Pancreas (tissue), 10 donors: ENCODE measurements at places on chromosomes 4 and X. TPM values are rescaled to one million over a fixed set of nuclear protein-coding genes. Genes with fewer than 3 reads are reported as not detected.

PPEF2 gene
- total RNA-seq, result not detected

DNA sequence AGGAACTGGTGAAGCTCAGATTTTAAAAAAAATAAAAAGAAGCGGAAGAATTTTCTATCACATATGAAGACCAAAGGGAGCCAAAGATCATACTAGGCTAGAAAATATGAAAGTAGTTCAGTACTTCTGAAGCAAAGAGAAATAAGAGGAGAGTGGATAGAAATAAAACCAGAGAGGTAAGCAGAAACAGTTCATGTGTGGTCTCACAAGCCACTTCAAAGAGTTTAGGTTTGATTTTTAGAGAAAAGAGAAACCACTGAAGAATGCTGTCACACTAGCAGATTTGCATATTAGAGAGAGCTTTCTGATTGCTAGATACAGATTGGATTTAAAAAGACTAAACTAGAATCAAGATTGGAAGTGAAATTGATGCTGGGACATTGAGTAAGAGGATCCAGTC, 51.7 kb downstream of the GABRA3 start:
- no peaks in the 10 kb centered on the region for H3K27me3 ChIP-seq
- H3K36me3 ChIP-seq, result no peaks in the 10 kb centered on the region
- H3K27ac ChIP-seq, result no peak overlapping the region
- H3K4me3 ChIP-seq, result no peak overlapping the region
- H3K4me1 ChIP-seq, result no peaks in the 10 kb centered on the region

NHS gene
- 0.32 TPM for total RNA-seq

- H3K36me3 ChIP-seq, result no peaks in the 10 kb centered on the region
- H3K27ac ChIP-seq, result no peak overlapping the region
- no peak overlapping the region for H3K4me3 ChIP-seq
- DNase-seq, result no peak
- no peaks in the 10 kb centered on the region for H3K27me3 ChIP-seq
- H3K4me1 ChIP-seq, result no peaks in the 10 kb centered on the region
Measured at GRCh38 chr4:166045457-166045856, 172.4 kb downstream of the TLL1 start.

PABPC1L2B gene
- total RNA-seq, result not detected

YY2 gene
- total RNA-seq, result 0.79 TPM

JAKMIP1 gene
- total RNA-seq, result 0.47 TPM

DNA sequence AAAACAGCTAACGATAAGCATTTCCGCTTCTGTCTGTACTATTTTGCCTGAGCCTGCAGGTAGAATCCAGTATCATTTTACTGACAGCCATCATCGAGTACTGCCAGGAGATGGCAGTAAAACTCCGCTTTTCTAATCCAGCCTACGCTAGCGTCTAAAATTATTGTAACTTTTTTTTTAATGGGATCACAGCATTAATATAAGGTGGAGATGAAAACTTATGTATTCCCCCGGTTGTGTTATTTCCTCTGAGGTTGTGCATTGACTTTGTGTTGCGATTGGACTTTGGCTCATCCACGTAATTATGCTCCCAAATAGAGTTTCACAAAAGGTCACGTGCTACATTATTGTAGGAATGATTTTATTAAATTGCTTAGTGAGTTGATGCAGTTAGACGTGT, 248.1 kb downstream of the C4orf33 start:
- no peaks in the 10 kb centered on the region for H3K4me1 ChIP-seq
- H3K27me3 ChIP-seq, result no peaks in the 10 kb centered on the region
- no peak overlapping the region for H3K27ac ChIP-seq
- no peak overlapping the region for H3K4me3 ChIP-seq
- DNase-seq, result no peak

F11 gene
- 26.3 TPM for total RNA-seq

DNA sequence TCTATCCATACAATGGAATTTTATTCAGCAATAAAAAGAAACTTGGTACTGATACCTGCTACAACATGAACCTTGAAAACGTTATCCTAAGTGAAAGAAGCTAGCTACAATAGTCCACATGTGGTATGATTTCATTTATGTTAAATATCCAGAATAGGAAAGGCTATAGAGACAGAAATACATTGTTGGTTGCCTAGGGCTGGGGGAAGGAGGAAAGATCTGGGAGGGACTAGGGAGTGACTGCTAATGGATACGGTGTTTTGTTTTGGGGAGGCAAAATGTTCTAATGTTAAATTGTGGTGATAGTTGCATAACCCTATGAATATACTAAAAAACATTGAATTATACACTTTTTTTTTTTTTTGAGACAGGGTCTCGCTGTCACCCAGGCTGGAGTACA, 141.1 kb upstream of the ARX start:
- H3K27me3 ChIP-seq, result no peaks in the 10 kb centered on the region
- no peak overlapping the region for H3K4me3 ChIP-seq
- no peak overlapping the region for H3K27ac ChIP-seq
- no peaks in the 10 kb centered on the region for H3K4me1 ChIP-seq

CFAP47 gene
- total RNA-seq, result not detected

- no peak overlapping the region for H3K4me3 ChIP-seq
- no peak overlapping the region for H3K27ac ChIP-seq
- H3K36me3 ChIP-seq, result no peaks in the 10 kb centered on the region
- no peaks in the 10 kb centered on the region for H3K27me3 ChIP-seq
- H3K4me1 ChIP-seq, result no peaks in the 10 kb centered on the region
- DNase-seq, result no peak
Measured at GRCh38 chr4:127868196-127868595, 12.5 kb upstream of the PLK4 start.

DNA sequence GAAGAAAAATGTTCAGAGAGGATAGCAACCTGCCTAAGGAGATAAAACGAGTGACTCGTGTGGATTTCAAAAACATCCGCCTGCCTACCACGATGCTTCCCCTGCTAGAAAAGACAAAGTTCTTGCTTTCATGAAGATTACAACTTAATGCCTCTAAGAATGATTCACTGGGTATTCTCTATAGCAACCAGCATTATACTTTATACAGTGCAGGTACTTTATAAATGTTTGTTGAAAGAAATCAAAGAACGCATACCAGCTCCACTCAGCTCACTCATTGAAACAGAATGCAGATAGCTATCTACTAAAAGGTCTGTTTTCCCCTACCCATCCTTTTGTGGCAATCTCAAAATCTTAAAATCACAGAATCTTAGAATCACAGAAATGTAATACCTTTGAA, 33.7 kb downstream of the GASK1B start:
- H3K4me1 ChIP-seq, result no peaks in the 10 kb centered on the region
- no peaks in the 10 kb centered on the region for H3K27me3 ChIP-seq
- no peaks in the 10 kb centered on the region for H3K36me3 ChIP-seq

GRCh38 chrX:110145311-110145710, 142.4 kb downstream of the TMEM164 start:
- H3K36me3 ChIP-seq, result no peaks in the 10 kb centered on the region
- no peak overlapping the region for H3K4me3 ChIP-seq
- H3K27ac ChIP-seq, result no peak overlapping the region
- no peaks in the 10 kb centered on the region for H3K4me1 ChIP-seq
- no peak for DNase-seq
- no peaks in the 10 kb centered on the region for H3K27me3 ChIP-seq

- no peaks in the 10 kb centered on the region for H3K27me3 ChIP-seq
- no peak overlapping the region for H3K27ac ChIP-seq
- no peaks in the 10 kb centered on the region for H3K4me1 ChIP-seq
- DNase-seq, result no peak
- H3K36me3 ChIP-seq, result no peaks in the 10 kb centered on the region
Measured at GRCh38 chr4:142778900-142779299, 67.2 kb downstream of the INPP4B start.

GRCh38 chr4:53196882-53197771, 168.7 kb downstream of the SCFD2 start:
- no peaks in the 10 kb centered on the region for H3K4me1 ChIP-seq
- no peaks in the 10 kb centered on the region for H3K36me3 ChIP-seq
- DNase-seq, result no peak

SASH3 gene
- total RNA-seq, result 8.5 TPM

PALLD gene
- 14.2 TPM for total RNA-seq

BMX gene
- 0.64 TPM for total RNA-seq

- no peaks in the 10 kb centered on the region for H3K27me3 ChIP-seq
- no peak for DNase-seq
- H3K4me1 ChIP-seq, result no peaks in the 10 kb centered on the region
- no peak overlapping the region for H3K4me3 ChIP-seq
- no peak overlapping the region for H3K27ac ChIP-seq
Measured at GRCh38 chr4:86523333-86523732, 70.8 kb upstream of the PTPN13 start.

DNA sequence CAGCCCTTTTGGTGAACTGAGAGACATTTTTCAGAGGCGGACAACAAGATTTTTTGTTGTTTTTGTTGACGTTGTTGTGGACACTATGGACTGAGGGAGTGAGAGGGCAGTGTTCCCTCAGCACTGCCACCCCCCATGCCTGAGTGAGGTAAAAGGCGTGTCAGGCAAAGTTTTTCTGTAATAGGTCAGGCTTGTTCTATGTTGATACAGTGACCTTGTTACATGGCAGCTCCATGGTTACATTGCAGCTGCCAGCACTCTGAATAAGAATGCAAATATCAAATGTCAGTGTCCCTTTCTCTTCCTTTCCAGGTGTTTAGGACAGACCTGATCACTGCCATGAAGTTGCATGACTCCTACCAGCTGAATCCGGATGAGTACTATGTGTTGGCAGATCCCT, 36.6 kb downstream of the JADE1 start:
- H3K36me3 ChIP-seq, result peaks cover 10% of the 10 kb centered on the region
- peak; percentile 68 for DNase-seq

DNA sequence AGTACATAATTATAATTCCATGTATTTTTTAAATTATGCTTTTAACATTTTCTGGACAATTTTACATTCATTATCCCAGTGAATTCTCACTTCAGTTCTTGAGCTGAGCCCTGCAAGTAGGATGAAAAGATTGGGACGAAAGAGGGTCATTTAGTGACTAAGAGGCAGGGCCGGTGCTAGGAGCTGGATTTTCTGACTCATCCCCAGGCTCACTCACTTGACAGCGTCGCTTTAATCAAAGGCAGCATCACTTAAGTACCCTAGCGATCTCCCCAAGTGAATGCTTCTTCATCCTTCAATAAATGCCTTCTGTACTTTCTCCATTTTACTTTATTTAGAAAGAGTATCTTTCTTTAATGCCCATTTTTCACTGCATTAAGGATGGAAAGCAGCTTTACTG, 263.6 kb downstream of the HS3ST1 start:
- no peaks in the 10 kb centered on the region for H3K36me3 ChIP-seq
- H3K27ac ChIP-seq, result no peak overlapping the region
- H3K4me3 ChIP-seq, result no peak overlapping the region
- H3K27me3 ChIP-seq, result no peaks in the 10 kb centered on the region
- no peaks in the 10 kb centered on the region for H3K4me1 ChIP-seq

GRCh38 chrX:50648156-50648555, 165.8 kb downstream of the SHROOM4 start:
- no peak overlapping the region for H3K27ac ChIP-seq
- H3K4me3 ChIP-seq, result no peak overlapping the region
- no peak for DNase-seq
- H3K4me1 ChIP-seq, result no peaks in the 10 kb centered on the region
- no peaks in the 10 kb centered on the region for H3K27me3 ChIP-seq

DNA sequence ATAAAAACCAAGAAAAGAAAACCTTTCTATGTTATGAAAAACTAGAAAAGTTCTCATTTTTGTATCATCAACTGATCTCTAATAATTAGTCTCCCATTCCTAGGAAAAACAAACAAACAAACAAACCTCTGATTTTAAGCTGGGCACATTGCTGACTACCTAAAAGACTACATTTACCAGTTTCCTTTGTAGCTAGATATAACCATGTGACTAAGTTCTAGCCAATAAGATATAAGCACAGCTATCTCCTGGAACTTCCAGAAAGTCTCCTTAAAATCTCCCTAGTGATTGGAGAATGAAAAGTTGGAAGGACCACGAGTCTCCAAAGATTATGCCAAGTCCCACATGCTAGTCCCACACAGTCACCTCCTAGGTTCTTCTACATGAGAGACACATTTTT, 108.9 kb downstream of the NR3C2 start:
- no peak overlapping the region for H3K27ac ChIP-seq
- H3K4me1 ChIP-seq, result no peaks in the 10 kb centered on the region
- H3K36me3 ChIP-seq, result no peaks in the 10 kb centered on the region

DNA sequence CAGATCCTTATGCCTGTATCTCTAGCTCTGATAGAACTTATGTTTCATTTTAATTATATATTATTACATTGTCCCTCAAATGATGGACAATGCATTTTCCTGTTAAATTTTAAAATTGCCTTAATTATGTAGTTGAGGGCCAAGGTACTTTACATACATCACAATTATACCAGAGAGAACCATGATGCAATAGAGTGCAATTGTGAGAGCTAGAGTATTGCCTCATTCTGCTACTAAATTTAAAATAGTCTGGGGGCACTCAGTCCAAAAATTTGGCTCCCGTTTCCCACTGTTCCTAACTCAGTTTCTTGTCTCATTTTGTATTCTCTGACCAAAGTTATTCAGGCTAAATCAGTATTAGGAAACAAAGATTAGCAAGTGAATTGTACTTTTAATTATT, 378.5 kb upstream of the ZFP42 start:
- H3K4me1 ChIP-seq, result no peaks in the 10 kb centered on the region
- no peaks in the 10 kb centered on the region for H3K27me3 ChIP-seq
- H3K36me3 ChIP-seq, result no peaks in the 10 kb centered on the region
- H3K4me3 ChIP-seq, result no peak overlapping the region

- H3K27ac ChIP-seq, result no peak overlapping the region
- no peak for DNase-seq
Measured at GRCh38 chrX:120281021-120281624, 30.1 kb downstream of the TMEM255A start.

GRCh38 chrX:38841750-38842149, 40.5 kb downstream of the MID1IP1 start:
- H3K27me3 ChIP-seq, result no peaks in the 10 kb centered on the region
- no peak overlapping the region for H3K27ac ChIP-seq
- no peak for DNase-seq
- no peaks in the 10 kb centered on the region for H3K36me3 ChIP-seq

DNA sequence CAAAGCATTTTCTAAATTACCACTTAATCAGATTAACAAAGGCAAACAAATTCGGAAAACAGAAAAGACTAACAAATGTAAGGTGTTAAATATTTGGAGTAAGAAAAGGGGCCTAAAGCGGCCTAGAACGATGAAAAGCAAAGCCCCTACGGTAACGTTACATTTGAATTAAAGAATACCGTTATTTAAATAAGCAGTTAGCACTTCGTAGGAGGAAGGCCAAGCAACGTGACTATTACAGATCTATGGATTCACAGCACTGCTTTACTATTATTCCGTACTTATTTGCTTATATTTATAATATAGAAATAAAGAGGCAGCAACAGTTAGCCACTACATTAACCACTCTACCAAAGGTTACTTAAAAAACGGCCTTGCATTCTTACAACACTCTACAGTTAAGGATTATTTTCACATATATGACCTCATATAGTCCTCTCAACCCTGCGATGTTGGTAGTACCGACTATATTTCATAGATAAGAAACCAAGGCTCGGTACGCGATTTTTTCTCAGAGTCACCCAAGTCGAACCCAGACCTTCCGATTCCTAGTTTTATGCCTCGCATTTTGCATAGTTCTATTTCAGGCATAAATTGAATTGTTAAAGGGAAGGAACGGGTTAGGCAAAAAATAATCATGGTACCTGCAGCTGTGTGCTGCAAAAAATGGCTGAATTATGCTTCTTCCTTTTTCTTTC, 2.9 kb downstream of the KLHL15 start:
- H3K4me3 ChIP-seq, result peak overlapping the region; percentile 60
- H3K27me3 ChIP-seq, result peaks cover 14% of the 10 kb centered on the region
- H3K27ac ChIP-seq, result peak overlapping the region; percentile 83
- H3K36me3 ChIP-seq, result no peaks in the 10 kb centered on the region
- H3K4me1 ChIP-seq, result peaks cover 7% of the 10 kb centered on the region
- DNase-seq, result no peak

GRCh38 chrX:43706786-43707370, 50.8 kb downstream of the MAOA start:
- peaks cover 17% of the 10 kb centered on the region for H3K27me3 ChIP-seq
- no peaks in the 10 kb centered on the region for H3K36me3 ChIP-seq
- DNase-seq, result no peak

PWWP3B gene
- 4.0 TPM for total RNA-seq
